ENCODE measurements at places on chromosomes 2 and 18. TPM values are rescaled to one million over a fixed set of nuclear protein-coding genes. Genes with fewer than 3 reads are reported as not detected.

GRCh38 chr2:26471766-26472706 is 5.9 kb downstream of the OTOF start:
- H3K27me3 ChIP-seq, result peaks cover 3% of the 10 kb centered on the region
- H3K4me1 ChIP-seq, result no peaks in the 10 kb centered on the region
- H3K36me3 ChIP-seq, result no peaks in the 10 kb centered on the region

- H3K4me3 ChIP-seq, result no peak overlapping the region
- no peaks in the 10 kb centered on the region for H3K4me1 ChIP-seq
- H3K27me3 ChIP-seq, result no peaks in the 10 kb centered on the region
- H3K36me3 ChIP-seq, result no peaks in the 10 kb centered on the region
Measured at GRCh38 chr2:71944183-71944550, 203.5 kb downstream of the CYP26B1 start.

DNA sequence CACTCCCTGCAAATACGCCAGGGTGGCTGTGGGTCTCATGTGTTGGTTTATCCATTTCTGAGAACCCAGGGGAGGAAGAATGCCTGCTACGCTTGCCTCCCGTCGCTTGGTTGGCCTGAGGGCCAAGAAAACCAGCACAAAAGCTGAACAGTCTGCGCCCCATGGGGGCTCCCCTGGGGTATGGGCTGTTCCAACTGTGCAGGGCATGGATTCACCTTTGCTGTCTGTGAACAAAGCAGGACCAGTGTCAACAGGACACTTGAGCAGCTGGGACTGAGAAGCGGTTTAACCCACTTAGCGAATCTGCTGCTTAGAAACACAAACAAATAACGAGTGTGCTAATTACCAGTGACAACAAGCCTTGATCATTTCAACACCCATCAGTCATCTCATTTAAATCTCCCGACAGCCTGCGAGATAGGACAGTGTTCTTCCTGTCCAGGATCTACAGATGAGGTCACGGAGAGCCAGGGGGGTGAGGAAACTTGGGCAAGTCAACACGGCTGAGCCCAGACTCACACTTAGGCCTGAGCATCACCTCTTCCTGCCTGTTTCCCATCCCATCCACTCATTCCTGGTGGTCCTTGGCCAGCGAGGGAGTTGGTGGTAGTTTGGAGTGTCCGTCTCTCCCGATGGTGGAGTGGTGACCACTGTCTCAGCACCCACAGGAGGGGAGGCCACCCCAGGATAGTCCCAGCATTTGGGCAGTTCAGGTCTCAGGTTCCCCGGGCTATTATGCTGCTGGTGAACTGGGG is 111.6 kb upstream of the HAAO start:
- no peaks in the 10 kb centered on the region for H3K36me3 ChIP-seq
- H3K4me3 ChIP-seq, result no peak overlapping the region
- no peak overlapping the region for H3K27ac ChIP-seq
- no peak for DNase-seq
- H3K27me3 ChIP-seq, result no peaks in the 10 kb centered on the region

- H3K4me1 ChIP-seq, result no peaks in the 10 kb centered on the region
- peaks cover 3% of the 10 kb centered on the region for H3K27me3 ChIP-seq
- no peak overlapping the region for H3K27ac ChIP-seq
- DNase-seq, result no peak
Measured at GRCh38 chr2:75540994-75541393, 19.7 kb downstream of the EVA1A start.

- no peaks in the 10 kb centered on the region for H3K36me3 ChIP-seq
- H3K4me1 ChIP-seq, result no peaks in the 10 kb centered on the region
- H3K27ac ChIP-seq, result no peak overlapping the region
Measured at GRCh38 chr18:48862132-48862531, 88.6 kb downstream of the SMAD7 start.

Gene RNF144A
- total RNA-seq, result 1.6 TPM

Gene FBLN7
- 1.2 TPM for total RNA-seq

Gene RNU2-63P
- 8.9 TPM for total RNA-seq

Gene ANKRD62
- total RNA-seq, result not detected

Gene CHRND
- total RNA-seq, result not detected

Data from B cell (primary cell).